ENCODE measurements at places on chromosomes 13 and 19.

DNA sequence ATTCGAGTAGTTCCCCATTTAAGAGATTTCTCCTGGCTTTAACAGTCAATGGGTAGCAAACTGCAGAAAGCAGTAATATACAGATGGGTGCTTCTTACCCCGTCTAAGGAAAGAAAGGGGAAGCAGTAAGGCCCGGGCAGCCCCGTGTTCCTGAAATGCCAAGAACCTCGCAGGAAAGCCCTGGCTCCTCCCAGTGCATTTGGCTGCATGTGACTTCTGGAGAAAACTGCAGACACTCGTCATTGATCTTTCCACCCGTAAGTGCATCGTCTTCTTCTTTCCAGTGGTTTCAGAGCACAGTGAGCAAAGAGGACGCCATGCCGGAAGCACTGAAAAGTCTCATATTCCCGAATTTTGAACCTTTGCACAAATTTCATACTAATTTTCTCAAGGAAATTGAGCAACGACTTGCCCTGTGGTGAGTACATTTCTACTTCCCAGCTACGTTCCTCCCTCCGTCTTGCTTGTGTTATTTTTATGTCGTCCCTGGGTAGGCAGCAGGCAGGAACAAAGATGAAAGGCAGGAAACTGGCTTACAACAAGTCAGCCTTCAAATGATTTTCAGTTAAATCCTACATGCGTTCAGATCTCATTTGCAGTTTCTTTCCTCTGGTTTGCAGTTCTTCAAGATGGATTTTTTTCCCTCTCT lies 165.2 kb downstream of the STK24 start:
- no peak for DNase-seq

DNA sequence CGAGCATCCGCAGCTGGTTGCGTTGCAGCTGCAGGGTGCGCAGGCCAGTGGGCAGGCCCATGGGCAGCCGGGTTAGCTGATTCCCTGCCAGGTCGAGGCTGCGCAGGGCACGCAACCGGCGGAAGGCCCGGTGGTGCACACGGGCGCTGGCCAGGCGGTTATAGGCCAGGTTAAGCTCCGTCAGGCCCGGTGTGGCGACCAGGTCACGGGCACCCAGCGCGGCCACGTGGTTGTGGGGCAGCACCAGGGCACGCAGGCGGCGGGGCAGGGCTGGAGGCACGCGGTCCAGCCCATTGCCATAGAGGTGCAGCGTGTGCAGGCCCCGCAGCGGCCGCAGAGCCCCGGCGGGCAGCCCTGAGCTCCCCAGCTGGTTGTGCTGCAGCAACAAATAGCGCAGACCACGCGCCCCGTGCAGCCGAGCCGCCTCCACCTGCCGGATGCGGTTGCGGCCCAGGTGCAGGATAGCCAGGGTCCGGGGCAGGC lies 5.3 kb downstream of the PODNL1 start:
- DNase-seq: no peak

- DNase-seq: no peak
Observed at GRCh38 chr19:41319500-41320184, 9.7 kb downstream of the CCDC97 start.

DNA sequence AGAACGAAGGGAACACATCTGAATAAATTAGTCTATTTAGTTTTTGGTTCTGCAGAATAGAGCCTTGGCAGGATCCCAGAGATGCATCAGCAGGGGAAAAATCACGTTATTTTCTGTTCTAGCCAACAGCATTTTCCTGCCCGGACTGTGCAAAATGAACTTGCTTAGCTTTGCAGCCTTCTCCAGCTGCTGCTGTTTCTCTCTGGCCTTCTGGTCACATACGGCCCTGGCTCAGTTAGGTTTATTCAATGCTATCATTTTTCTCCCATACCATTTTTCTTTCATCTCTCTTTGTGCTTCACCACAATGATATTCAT lies 110.4 kb upstream of the KL start:
- DNase-seq: peak; percentile 23

DNA sequence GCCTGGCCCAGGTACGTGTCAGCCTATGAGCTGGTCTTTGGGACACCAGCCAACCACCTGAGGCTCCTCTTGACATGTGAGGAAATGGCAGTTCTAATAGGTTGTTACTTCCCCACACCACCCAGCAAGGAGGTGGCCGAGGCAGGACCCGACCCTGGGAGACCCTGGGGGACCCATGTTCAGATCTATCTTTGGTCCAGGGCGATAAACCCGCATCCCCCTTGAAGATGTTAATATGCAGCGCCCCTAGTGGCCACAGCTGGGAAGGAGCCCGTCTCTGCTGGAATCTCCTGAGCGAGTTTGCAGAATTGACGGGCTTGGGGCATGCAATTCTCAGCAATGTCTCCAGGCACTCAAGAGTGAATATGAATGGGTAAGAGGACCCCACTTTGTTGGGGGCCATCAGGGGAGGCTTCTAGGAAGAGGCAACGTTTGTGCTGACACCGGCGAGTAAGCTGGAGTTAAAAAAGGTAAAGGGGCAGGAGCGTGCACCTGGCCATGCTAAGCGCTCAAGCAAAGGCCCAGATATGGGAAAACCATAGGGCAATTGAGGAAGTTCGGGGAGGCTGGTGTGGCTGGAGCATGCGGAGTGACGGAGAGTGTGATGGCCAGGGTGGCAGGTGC lies 1.5 kb upstream of the MYO1F start:
- DNase-seq: peak; percentile 65

DNA sequence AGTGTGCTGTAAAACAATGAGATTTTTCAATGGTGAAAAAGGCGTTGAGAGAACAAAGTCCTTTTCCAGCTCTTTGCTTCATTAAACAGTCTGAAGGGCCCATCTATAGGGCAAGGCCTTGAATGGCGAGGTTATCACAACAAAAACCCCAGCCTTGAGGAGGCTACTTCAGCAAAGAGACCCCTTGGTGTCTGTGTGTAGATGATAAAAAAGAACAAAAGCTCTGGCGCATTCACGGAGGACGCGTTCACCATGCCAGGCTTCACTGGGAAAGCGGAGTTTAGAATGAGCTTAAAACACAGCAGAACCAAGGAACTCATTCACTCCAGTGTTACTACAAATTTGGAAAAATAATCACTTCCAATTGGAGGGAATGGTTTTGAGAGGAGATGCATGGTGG lies 530.0 kb upstream of the ARGLU1 start:
- DNase-seq: no peak
